CD14-positive monocyte (primary cell): ENCODE measurements at places on chromosomes 4 and X. TPM values are rescaled to one million over a fixed set of nuclear protein-coding genes. Genes with fewer than 3 reads are reported as not detected.

DNA sequence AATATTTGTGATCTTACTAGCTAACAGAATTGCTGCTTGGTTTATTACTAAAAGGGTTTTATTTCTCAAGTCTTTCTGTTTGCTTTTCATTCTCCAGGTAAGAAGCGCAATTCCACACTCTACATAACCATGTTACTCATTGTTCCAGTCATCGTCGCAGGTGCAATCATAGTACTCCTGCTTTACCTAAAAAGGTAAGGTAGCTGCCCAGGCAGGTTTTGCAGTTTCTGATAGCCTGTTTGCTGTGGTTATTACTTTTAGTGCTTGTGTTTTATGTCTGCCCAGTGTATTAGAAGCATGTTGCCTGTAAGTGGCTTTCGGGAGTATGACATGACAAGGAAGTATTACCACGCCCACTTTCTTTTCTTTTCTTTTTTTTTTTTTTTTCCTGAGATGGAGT, 46.4 kb downstream of the IL13RA1 start:
- peaks cover 73% of the 10 kb centered on the region for H3K36me3 ChIP-seq
- no peak overlapping the region for H3K4me3 ChIP-seq
- no peak overlapping the region for H3K27ac ChIP-seq
- no peaks in the 10 kb centered on the region for H3K27me3 ChIP-seq

DNA sequence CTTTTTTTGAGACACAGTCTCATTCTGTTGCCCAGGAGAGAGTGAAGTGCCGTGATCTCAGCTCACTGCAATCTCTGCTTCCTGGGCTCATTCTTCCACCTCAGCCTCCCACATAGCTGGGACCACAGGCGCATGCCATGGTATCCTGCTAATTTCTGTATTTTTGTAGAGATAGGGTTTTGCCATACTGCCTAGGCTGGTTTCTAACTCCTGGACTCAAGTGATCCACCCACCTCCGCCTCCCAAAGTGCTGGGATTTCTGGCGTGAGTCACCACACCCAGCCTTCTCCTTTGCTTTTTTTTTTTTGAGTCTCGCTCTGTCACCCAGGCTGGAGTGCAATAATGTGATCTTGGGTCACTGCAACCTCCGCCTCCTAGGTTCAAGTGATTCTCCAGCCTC, 94.1 kb downstream of the PDS5A start:
- H3K36me3 ChIP-seq, result peaks cover 90% of the 10 kb centered on the region
- no peak overlapping the region for H3K27ac ChIP-seq
- H3K27me3 ChIP-seq, result no peaks in the 10 kb centered on the region
- DNase-seq, result no peak
- H3K4me1 ChIP-seq, result no peaks in the 10 kb centered on the region

- H3K27ac ChIP-seq, result no peak overlapping the region
- H3K4me1 ChIP-seq, result peaks cover 44% of the 10 kb centered on the region
- H3K27me3 ChIP-seq, result peaks cover 78% of the 10 kb centered on the region
- H3K4me3 ChIP-seq, result no peak overlapping the region
- H3K36me3 ChIP-seq, result no peaks in the 10 kb centered on the region
Measured at GRCh38 chr4:108171339-108172230, 2.9 kb upstream of the LEF1 start.

- H3K27me3 ChIP-seq, result no peaks in the 10 kb centered on the region
- H3K4me3 ChIP-seq, result peak overlapping the region; percentile 22
- H3K27ac ChIP-seq, result no peak overlapping the region
- peaks cover 24% of the 10 kb centered on the region for H3K4me1 ChIP-seq
- no peaks in the 10 kb centered on the region for H3K36me3 ChIP-seq
Measured at GRCh38 chr4:109969919-109970318, 57.2 kb downstream of the EGF start.

DNA sequence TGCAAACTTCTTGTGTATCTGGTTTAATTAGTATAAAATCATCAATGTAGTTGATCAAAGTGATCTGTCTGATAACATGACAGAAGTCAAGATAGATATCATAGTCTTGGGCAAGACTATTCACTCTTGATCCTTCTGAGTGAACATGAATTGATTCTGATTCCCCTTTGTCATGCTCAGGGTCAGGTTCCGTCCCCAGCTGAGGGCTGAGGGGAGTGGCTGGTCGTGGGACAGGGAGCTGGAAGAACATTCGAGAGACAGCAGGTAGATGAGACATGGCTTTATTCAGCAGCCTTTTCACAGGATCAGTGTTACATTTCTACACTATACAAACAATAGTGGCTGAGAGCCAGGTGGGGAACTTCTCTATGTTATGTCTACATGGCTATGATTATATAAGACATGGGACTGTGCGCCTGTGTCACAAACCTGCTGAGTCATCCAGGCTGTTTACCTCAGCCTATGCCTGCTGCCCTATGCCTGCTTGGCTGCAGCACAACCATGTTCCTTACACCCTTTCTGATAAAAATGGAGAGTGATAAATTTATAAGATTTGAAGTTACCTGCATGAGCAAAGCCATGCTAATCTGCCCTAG, 586.9 kb upstream of the NR3C2 start:
- H3K27ac ChIP-seq, result no peak overlapping the region
- no peaks in the 10 kb centered on the region for H3K36me3 ChIP-seq
- DNase-seq, result no peak
- no peak overlapping the region for H3K4me3 ChIP-seq
- H3K4me1 ChIP-seq, result no peaks in the 10 kb centered on the region
- H3K27me3 ChIP-seq, result no peaks in the 10 kb centered on the region

- no peaks in the 10 kb centered on the region for H3K4me1 ChIP-seq
- H3K27ac ChIP-seq, result no peak overlapping the region
- H3K36me3 ChIP-seq, result no peaks in the 10 kb centered on the region
- DNase-seq, result no peak
- H3K4me3 ChIP-seq, result no peak overlapping the region
Measured at GRCh38 chr4:116070283-116070682, 956.9 kb upstream of the NDST4 start.

DNA sequence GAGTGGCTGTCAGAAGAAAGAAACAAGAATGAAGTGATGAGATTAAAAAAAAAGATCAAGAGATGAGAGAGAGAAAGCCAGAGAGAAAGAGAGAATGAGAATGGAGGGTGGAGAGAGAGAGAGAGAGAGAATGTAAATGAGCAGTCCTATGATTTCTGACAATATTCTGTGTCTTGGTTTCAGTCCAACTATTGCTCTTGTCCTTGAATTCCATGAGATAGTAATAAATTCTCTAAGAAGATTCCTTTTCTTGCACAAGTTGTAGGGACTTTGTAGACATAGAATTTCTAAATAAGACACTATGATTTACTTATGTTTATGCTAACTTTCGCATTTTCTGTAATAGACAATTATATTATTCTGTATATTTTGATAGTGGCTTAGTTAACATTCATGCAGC, 149.6 kb upstream of the CTSO start:
- no peaks in the 10 kb centered on the region for H3K4me1 ChIP-seq
- H3K4me3 ChIP-seq, result no peak overlapping the region
- no peak for DNase-seq
- no peaks in the 10 kb centered on the region for H3K36me3 ChIP-seq
- no peak overlapping the region for H3K27ac ChIP-seq

GRCh38 chr4:8306511-8307021, 37.0 kb downstream of the HTRA3 start:
- H3K36me3 ChIP-seq, result no peaks in the 10 kb centered on the region
- no peaks in the 10 kb centered on the region for H3K27me3 ChIP-seq
- DNase-seq, result no peak
- H3K27ac ChIP-seq, result no peak overlapping the region
- H3K4me3 ChIP-seq, result no peak overlapping the region

GRCh38 chrX:9033989-9034388, at the start of gene FAM9B:
TSS of gene FAM9B (minus strand) at chrX:9034127. CDS start at chrX:9032986, 1,141 bp downstream.
- no peak for DNase-seq
- no peaks in the 10 kb centered on the region for H3K4me1 ChIP-seq
- H3K4me3 ChIP-seq, result no peak within 1 kb of the TSS

GRCh38 chr4:188403272-188403671, 264.0 kb downstream of the TRIML1 start:
- no peak overlapping the region for H3K27ac ChIP-seq
- no peaks in the 10 kb centered on the region for H3K36me3 ChIP-seq
- no peaks in the 10 kb centered on the region for H3K4me1 ChIP-seq
- H3K4me3 ChIP-seq, result no peak overlapping the region
- DNase-seq, result no peak
- no peaks in the 10 kb centered on the region for H3K27me3 ChIP-seq

- H3K27me3 ChIP-seq, result no peaks in the 10 kb centered on the region
- no peak overlapping the region for H3K4me3 ChIP-seq
- H3K4me1 ChIP-seq, result no peaks in the 10 kb centered on the region
- H3K27ac ChIP-seq, result no peak overlapping the region
- no peaks in the 10 kb centered on the region for H3K36me3 ChIP-seq
Measured at GRCh38 chr4:121738780-121739535, 26.0 kb downstream of the SMIM43 start.

- H3K4me1 ChIP-seq, result no peaks in the 10 kb centered on the region
- no peaks in the 10 kb centered on the region for H3K36me3 ChIP-seq
- no peak overlapping the region for H3K4me3 ChIP-seq
- H3K27me3 ChIP-seq, result no peaks in the 10 kb centered on the region
Measured at GRCh38 chrX:150587585-150588503, 19.4 kb downstream of the MTM1 start.

- no peak overlapping the region for H3K4me3 ChIP-seq
- DNase-seq, result no peak
- no peaks in the 10 kb centered on the region for H3K27me3 ChIP-seq
- no peak overlapping the region for H3K27ac ChIP-seq
Measured at GRCh38 chr4:149135062-149135461, 680.6 kb downstream of the IQCM start.

- H3K27me3 ChIP-seq, result no peaks in the 10 kb centered on the region
- no peak overlapping the region for H3K27ac ChIP-seq
- DNase-seq, result peak; percentile 45
- H3K4me3 ChIP-seq, result no peak overlapping the region
- H3K4me1 ChIP-seq, result no peaks in the 10 kb centered on the region
- H3K36me3 ChIP-seq, result peaks cover 11% of the 10 kb centered on the region
Measured at GRCh38 chrX:123884809-123885408, 25.1 kb downstream of the XIAP start.

DNA sequence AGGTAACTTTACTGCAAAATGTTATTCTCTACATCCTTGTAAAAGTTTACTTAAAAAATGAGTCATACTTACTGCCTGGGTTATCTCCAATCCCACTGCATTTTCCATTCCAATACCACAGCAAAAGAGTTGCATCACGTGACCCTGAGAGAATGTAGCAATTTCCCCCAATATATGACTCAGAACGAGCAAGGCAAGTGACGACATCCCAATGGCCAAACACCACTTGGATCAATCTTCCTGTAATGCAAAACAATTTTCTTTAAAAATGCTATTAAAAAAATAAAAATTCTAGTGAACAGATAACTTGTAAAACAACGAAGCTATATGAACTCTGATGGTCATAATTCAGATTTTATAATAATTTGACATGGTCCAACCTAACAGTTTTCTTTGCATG, 224.3 kb downstream of the DCLK2 start:
- H3K27me3 ChIP-seq, result no peaks in the 10 kb centered on the region
- H3K4me1 ChIP-seq, result peaks cover 4% of the 10 kb centered on the region
- no peak overlapping the region for H3K27ac ChIP-seq

DNA sequence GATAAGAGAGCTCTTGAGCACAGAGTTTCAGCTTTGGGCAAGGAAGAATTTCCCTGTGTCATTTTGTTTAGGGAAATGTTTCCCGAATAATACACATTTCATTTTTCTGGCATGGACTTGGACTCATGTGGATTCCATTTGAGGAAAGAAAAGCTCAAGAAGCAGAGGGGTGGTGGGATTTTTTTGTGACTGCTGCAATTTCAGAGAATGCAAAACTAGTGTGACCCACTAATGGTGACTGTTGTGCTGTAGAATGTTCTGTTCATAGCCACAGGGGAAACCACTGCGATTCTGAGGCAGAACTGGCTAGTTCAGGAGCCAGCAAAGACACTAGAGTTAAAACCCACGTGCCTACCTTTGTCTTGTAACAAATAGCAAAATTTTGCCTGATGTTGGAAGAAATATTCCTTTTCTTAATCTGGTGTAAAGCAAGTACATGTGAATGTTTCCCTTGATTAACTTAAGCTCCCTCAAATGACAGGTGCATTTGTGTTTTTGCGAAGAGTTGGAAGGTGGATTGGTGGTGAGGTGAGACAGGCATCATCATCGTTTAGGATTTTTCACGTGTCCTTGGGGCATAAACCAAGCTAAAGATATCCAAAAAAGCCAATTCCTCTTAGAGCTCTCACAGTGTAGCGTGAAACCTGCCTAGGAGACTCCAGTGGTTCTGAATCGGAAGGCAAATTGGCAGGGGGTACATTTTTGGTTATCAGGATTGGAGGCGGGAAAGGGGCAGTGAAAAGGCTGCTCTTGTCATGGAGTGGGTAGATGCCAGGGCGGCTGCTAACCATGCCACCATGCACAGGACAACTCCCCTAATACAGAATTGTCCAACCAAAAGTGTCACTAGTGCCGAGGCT, 38.0 kb upstream of the FAM9C start:
- DNase-seq, result peak; percentile 34
- peaks cover 94% of the 10 kb centered on the region for H3K4me1 ChIP-seq
- no peaks in the 10 kb centered on the region for H3K27me3 ChIP-seq
- no peaks in the 10 kb centered on the region for H3K36me3 ChIP-seq
- H3K4me3 ChIP-seq, result peak overlapping the region; percentile 19

- H3K4me1 ChIP-seq, result peaks cover 7% of the 10 kb centered on the region
- H3K27ac ChIP-seq, result no peak overlapping the region
- no peak for DNase-seq
- H3K36me3 ChIP-seq, result no peaks in the 10 kb centered on the region
- H3K27me3 ChIP-seq, result no peaks in the 10 kb centered on the region
- H3K4me3 ChIP-seq, result no peak overlapping the region
Measured at GRCh38 chr4:38591617-38592337, 72.2 kb upstream of the KLF3 start.

- DNase-seq, result no peak
- no peaks in the 10 kb centered on the region for H3K4me1 ChIP-seq
- no peak overlapping the region for H3K27ac ChIP-seq
- no peaks in the 10 kb centered on the region for H3K36me3 ChIP-seq
Measured at GRCh38 chr4:106587558-106587957, 219.0 kb upstream of the GIMD1 start.

GRCh38 chrX:29478336-29479069, 736.9 kb upstream of the MAGEB2 start:
- no peak overlapping the region for H3K4me3 ChIP-seq
- H3K27ac ChIP-seq, result no peak overlapping the region
- H3K36me3 ChIP-seq, result no peaks in the 10 kb centered on the region

SSX1 gene
- polyA plus RNA-seq, result not detected in 2 replicates

MID1 gene
- 0.10 TPM for polyA plus RNA-seq

NDUFB11 gene
- 139 TPM for polyA plus RNA-seq

FATE1 gene
- polyA plus RNA-seq, result not detected in 2 replicates

CCKAR gene
- polyA plus RNA-seq, result not detected

AIFM1 gene
- polyA plus RNA-seq, result 8.4 and 15.1 TPM in 2 replicates

GAGE2A gene
- polyA plus RNA-seq, result not detected

ADH1B gene
- not detected for polyA plus RNA-seq
